Skin of body (tissue), 3 donors: ENCODE measurements at places on chromosomes 5 and 9. TPM values are rescaled to one million over a fixed set of nuclear protein-coding genes. Genes with fewer than 3 reads are reported as not detected.

DNA sequence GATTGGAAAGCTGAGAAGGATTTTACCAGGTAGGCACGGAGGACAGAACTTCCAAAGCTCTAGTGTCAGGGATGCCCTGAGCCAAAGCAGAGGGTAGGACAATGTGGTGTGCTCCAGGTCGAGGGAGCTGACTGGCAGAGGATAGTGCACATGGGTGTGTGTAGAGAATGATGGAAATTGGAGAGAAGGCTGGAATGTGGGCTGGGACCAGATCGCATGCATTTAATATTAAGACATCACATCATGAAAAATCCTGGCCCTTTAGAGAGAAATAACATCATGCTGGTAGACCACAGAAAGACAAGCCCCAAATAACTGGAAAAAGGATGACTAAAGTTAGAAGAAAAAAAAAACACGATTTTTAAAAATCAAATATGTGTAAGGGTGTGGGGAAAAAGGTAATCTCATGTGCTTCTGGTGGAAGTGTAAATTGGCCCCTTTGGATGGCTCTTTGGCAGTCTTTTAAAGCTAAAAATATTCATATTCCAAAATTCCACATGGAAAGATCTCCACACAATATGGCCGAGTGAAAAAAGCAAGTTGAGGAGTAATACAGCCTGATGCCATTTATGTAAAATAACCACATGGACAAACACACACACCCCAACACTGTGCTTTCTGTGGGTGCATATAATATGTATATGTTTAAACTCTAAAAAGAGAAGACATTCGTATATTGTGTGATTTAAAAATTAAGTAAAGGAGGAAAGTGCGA lies 67.0 kb upstream of the TGFBR1 start:
- peak; percentile 76 for DNase-seq

GRCh38 chr9:70971723-70972122 lies 149.7 kb downstream of the TRPM3 start:
- DNase-seq: no peak

- DNase-seq: peak; percentile 10
Observed at GRCh38 chr9:113219969-113220368, 1.1 kb downstream of the FKBP15 start.

CCDC152 gene
- total RNA-seq: 3.1 TPM

BRINP1 gene
- 0.59 TPM for total RNA-seq

TMEFF1 gene
- total RNA-seq: 4.7 TPM
